Left kidney (tissue), 8 donors: ENCODE measurements at places on chromosomes 1 and 21. TPM values are rescaled to one million over a fixed set of nuclear protein-coding genes. Genes with fewer than 3 reads are reported as not detected.

GRCh38 chr1:18410407-18410806, 70.3 kb upstream of the KLHDC7A start:
- DNase-seq: no peak

DNA sequence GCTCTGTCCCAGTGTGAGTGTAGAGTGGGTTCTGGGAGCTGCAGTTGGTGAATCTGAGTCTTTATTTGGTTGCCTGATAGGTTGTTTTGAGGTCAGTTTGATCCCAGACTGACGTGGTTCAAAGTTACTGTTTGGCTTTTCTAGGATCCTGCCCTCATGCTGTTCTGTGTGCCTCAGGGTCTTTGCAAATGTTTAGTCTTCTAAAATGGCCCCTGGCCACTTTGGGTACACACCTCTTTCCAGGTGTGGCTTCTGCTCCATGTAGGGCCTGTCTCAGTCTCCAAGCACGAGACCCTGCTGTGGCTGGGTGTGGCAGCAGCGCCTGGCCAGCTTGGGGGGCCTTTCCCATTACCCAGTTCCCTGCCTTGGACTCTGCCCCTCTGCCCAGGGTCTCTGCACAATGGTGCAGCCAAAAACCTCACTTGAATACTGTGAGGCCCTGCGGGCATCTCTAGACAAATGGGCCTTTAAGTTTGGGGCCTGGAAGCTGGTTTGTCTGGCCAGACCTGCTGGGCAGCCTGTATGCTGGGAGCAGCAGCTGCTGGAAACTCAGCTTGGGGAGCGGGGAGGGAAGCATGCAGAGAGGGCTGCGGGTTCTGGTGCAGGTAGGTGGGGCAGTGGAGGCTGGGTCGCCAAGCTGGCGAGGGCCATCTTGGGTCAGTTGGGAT, 5.6 kb downstream of the PTPRF start:
- no peak for DNase-seq

DNA sequence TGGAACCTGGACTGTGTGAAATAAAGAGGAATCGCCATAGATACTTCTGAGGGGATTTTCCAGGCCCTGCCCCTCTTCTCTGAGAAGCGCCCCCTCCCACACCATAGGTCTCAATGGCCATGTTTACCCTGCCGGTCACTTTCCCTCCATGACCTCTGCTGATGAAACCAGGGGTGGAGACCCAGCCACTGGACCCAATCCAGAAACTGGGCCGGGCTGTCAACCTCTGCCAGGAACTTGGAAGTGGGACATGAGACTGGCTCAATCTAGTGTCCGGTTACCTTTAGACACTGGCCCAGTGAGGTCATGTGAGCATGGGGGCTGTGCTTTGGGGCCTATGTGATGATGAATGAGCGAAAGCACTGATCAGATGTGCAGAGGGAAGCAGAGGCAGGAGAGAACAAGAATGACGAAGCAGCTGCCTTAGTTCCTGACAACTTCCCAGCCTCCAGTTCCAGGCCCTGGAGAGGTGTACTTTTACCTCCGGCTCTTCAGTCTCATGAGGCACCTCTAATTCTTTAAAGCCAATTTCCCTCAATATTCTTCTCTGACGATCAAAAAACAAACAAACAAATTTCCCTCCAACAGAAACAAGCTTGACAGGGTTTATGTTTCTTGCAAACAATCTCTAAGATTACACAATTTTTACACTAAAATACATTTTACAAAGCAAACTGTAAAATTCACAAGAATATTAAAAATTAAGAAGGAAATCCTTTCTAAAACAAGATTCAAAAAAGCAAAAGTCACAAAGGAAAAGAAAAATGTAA, 4.9 kb downstream of the ASAP3 start:
- peak; percentile 33 for DNase-seq

Gene APOBEC4
- 0.10 TPM for polyA plus RNA-seq

DNA sequence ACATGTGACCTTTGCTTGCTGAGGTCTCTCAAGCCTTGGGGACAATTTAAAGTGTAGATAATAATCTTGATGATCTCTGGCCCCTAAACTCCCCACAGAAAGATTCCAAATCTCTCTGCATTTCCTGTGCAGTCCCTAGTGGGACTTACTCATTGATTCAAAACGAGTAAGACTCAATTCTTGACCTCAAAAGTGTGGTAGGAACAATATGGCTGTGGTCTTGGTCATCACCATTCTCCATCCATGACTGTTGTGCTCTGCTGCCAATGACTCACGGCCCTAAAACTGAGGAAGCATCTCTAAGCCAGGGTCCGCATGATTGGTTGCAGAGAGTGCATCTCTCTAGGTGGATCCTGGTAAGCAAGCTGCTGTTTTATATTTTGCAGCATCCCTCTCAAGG, 268.0 kb downstream of the PTGER3 start:
- DNase-seq: no peak

Gene WARS2
- polyA plus RNA-seq: 27.7 TPM

DNA sequence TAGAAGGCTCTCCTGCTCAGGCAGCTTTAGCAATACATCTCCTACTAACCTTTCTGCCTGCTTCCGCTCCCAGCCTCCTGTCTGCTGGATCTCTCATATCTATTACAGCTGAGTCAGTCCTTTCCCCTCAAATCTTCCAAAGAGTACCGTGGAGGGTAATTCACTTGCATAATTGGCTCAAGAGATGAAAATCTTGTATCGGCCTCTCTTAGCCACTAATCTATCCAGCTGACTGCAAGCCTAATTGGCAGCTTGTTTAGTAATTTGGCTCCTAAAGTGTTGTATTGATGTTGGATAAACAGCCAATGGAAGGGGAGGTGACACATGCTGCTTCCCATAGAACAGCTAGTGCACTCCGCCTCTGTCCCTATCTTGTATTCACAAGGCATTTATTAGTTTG, 195.7 kb downstream of the GPATCH2 start:
- no peak for DNase-seq

Gene KRTAP10-2
- not detected for polyA plus RNA-seq

GRCh38 chr1:182111496-182111895, 50.0 kb upstream of the ZNF648 start:
- DNase-seq: no peak
